Endodermal cell (in vitro differentiated cells): ENCODE measurements at places on chromosomes 12 and 14.

DNA sequence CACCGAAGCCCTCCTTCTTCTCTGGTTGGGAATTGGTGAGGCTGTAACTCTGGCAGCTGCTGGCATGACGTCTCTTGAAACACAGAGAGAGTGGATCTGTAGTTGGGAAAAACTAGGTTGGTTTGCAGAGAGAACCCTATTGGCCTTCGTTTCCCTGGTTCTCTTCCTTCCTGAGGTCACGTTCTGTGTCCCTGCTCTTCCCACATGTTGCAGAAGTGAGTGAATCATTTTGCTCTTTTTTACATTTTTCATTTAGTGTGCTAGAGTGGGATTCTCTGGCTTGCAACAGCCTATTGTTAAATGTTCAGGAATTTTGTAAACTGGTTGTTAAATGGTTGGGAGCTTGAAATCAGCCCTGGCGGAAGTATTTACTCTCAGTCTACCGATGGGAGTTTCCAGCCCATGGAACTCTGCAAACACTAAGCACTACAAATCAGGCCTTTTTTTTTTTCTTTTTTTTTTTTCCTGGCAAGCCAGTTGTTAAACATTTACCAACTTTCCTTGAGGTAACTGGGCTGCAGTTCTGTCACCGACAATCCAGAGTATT is 26.8 kb upstream of the CKAP4 start:
- DNase-seq: no peak

GRCh38 chr12:113673458-113674238 is 202.0 kb upstream of the LHX5 start:
- DNase-seq: no peak

- peak; percentile 83 for DNase-seq
Observed at GRCh38 chr14:57617510-57617909, 123.9 kb upstream of the CCDC198 start.

- no peak for DNase-seq
Observed at GRCh38 chr14:83441801-83442200, 1908.1 kb upstream of the SEL1L start.

DNA sequence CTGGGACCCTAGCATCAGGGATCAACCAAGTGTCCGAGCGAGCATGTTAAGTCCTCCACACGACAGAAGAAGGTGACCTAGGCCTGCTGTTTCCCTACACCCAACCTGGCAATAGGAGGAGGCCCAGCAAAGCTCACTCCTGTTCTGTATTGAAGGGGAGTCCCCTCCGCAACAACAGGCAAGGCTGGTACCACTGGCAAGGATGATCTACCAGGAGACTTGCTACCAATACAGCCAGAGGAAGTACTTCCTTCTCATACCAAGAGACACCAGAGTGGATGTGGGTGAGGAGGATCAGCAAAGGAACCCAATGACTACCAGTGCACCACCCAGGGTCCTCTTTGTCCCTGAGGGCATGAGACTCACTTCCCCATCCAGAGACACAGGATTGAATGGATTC is 4.9 kb downstream of the KLRC1 start:
- peak; percentile 38 for DNase-seq

GRCh38 chr12:116065606-116066005 is 211.9 kb downstream of the MED13L start:
- DNase-seq: no peak

GRCh38 chr12:79262938-79263337 is 398.4 kb downstream of the SYT1 start:
- no peak for DNase-seq

GRCh38 chr12:53096089-53096741 is 1.3 kb upstream of the IGFBP6 start:
- DNase-seq: no peak

- no peak for DNase-seq
Observed at GRCh38 chr12:29970501-29970900, 186.8 kb upstream of the TMTC1 start.

DNA sequence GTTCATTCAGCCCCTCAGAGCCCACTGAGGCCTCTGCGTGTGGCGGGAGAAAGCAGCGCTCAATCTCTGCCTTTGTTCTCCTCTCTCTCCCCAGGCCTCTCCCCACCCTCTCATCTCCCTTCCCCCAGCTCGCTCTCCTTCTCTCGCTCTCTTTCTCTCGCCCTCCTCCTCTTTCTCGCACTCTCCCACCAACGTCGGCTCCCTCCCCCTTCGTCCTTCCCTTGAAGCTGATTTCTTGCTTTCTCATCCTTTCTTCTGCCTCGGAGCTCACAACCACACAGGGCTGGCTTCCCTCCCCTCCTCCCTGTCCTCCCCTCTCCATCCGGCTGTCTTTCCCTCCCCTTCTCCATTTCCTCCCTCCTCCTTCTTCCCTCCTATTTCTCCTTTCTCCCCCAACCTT is 96.4 kb downstream of the LRRC74A start:
- DNase-seq: peak; percentile 54

- DNase-seq: no peak
Observed at GRCh38 chr12:60494244-60494643, 898.4 kb downstream of the SLC16A7 start.

DNA sequence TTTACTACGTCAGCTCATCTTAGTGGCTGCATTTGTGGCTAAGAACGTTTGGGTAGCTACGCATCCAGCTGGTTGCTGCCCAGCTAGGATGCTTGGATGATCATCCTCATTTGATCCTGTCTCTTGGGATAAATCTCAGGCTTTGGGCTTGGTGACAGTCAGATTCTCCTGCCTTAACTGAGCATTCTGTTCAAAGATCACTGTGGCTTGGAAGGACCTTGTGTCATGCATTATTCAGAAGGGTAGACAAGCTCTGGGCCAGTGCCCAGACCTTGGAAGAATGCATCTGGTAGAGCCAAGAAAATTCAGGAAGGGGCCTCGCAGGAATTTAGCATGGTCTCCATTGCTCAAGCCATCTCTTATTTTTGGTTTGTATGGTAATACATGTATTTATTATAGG is 188.4 kb downstream of the NRXN3 start:
- DNase-seq: no peak

- DNase-seq: no peak
Observed at GRCh38 chr14:22888662-22889061, 5.6 kb downstream of the REM2 start.

DNA sequence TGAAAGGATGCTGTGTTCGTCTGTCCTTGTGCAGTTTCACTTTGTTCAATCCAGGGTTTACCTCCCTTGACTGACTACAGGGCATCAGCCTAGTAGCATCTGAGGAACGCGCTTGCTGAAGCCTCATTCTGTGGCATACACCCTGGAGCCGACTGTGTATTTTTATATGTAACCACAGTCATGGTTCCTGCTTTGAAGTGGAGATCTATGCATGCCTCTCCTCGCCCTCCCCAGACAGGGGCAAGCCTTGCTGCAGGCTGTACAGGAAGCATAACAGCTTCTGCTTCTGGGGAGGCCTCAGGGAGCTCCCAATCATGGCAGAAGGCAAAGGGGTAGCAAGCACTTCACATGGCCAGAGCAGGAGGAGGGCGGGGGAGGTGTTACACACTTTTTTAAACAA is 262.1 kb downstream of the BCL11B start:
- DNase-seq: no peak

DNA sequence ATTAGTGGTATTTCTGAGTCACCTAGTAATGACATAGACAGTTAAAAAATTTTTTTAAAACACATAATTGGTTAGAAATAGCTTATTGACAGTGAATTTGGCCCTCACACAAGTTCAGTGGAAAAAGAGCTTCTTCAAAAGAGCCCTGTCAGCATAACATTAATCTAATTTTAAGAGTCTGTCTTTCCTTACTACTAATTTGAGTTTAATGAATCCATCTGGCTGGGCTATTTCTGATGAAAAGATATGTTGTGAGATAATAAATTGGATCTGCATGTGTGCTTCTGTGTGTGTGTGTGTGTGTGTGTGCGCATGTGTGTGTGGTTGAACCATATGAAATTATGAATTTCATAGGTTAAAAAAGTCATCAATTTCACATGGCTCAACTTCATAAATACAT is 1045.2 kb downstream of the FLRT2 start:
- DNase-seq: no peak

DNA sequence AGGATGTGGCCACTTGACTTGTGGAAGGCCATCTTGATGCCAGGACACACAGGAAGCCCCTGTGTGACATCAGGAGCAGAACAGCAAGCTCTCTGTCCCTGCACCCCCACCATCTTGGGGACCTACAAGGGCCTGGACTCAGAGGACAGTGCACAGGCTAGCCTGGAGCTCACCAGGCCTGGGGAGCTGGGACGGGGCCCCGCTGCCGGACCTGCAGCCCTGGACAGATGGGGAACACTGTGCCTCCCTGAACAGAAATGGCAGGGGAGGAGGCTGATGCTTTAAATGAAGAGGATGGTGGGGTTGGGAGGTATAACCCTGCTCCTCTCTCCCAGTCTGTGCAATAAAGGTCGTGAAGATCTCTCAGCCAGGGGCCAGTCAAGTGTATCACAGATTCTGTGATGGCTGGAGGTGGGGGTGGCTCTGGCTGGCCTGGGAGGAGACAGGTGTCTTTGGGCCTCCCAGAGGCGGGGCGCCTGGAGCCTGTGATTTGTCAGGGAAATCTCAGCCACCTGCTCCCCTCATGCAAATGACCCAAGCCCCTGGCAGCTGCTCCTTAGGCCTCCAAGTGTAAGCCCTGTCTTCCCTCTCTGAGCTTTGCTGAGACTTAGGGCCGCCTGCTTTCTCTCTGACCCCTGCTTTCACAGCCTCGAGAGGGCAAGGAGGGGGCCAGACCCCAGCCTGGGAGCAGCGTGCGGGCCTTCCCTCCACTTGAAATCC is 1.1 kb upstream of the GNB3 start:
- DNase-seq: peak; percentile 87

DNA sequence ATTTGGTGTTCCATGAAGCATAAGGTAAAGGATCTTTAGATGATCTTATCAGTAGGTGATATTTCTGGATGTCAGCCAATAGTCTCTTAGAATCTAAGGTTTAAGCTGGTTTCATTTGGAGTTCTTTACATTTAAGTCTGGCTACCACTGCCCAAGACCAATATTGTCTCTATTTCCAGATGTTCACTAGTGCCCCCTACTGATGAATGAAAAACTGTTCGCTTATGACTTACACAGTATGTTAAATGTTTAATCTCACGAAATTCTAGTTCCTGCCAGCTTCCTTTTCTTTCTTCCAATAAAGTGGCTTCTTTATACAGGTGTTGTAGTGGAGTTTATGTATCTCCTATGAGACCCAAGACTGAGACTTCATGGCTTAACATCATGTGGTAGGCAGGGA is 31.8 kb upstream of the MIS18BP1 start:
- DNase-seq: no peak

DNA sequence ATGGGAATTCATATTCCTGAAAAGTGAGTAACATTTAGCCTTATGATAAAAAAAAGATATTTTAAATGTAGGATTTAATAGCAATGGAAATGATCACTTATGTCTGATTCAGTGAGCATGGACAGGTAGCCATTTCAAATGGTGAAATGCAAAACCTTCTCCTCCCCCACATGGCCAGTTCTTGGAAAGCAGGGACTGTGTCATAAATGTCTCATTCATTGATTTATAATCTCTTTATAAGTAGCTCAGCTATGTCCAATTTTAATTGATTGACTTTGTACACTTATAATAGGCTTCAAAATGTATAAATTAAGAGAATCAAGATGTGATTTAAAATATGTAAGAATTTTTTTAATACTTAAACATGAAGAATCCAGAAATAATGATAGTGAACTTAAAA is 24.6 kb upstream of the SCFD1 start:
- DNase-seq: no peak

DNA sequence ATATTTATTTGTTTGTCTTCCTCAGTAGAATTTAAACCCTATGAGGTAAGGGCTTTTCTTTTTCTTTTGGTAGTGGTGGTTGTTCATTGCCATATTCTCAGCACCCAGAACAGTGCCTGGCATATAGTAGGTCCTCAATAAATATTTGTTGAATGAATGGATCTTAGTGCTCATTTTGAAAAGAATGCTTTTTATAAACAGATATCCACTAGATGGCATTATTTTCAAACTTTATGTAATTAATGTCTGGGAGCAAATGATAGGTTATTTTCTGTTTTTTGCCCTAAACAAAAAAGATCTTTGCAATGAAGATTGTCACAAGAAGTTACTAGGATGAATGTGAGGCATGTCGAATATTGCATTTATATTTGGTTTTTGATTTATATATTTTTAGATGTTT is 64.1 kb downstream of the RAD51B start:
- no peak for DNase-seq

- no peak for DNase-seq
Observed at GRCh38 chr14:99077076-99077843, 194.7 kb downstream of the BCL11B start.

GRCh38 chr12:74849801-74850200 is 312.2 kb downstream of the ATXN7L3B start:
- DNase-seq: no peak

- no peak for DNase-seq
Observed at GRCh38 chr14:96271421-96271762, 15.4 kb downstream of the BDKRB1 start.

DNA sequence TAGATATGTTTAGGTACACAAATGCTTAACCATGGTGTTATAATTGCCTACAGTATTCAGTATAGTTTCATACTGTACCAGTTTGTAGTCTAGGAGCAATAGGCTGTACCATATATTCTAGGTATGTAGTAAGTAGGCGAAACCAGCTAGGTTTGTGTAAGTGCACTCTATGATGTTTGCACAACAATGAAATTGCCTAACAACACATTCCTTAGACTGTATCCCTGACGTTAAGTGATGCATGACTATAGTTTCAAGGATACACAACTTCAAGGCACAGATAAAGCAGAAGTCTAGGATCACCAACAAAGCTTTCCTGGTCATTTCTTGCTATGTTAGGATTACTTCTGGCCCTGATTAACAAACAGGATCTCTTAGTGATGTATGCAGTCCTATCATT is 135.1 kb downstream of the SLC38A1 start:
- no peak for DNase-seq

- no peak for DNase-seq
Observed at GRCh38 chr12:105765053-105766014, 373.4 kb downstream of the NUAK1 start.

- DNase-seq: peak; percentile 48
Observed at GRCh38 chr14:100669011-100669412, 57.7 kb upstream of the DLK1 start.

DNA sequence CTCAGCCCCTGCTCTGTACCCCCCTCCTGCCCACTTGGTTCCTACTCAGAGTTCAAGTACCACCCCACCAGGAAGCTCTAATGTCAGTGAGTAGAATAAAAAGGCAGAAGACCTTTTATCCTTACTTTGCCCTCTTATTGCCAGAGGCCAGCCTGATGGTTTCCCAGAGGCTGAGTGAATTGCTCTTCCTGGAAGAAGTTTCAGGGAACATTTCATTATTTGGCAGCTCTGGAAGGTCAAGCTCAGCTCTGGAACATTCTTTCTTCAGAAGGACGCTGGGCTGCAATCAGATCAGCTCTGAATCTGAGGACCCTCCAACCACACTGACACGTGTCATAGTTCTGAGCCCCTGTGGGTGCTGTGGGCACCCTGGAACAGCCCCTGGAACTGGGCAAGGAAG is 188.9 kb downstream of the ETV6 start:
- DNase-seq: no peak

- no peak for DNase-seq
Observed at GRCh38 chr12:49091836-49092085, 2.8 kb downstream of the DHH start.

DNA sequence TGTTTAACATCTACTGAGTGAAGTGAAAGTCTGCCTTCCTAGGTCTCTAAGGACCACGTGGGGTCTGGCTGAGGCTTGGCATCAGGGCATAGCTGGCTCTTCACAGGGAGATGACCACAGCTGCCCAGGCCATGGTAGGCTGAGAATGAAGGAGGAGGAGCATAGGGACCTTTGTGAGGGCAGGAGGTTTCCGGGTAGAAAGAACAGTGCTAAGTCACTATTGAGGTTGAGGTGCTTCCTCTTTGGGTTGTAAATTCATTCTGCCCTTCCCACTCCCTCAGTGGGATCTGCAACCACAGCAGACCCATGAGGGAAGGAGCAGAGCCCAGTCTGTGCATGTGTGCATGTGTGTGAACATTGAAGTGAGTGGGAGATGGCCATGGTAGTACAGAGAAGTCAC is 909.6 kb downstream of the VRK1 start:
- DNase-seq: no peak
